ENCODE measurements at places on chromosomes 5 and 9.
A peak's percentile ranks its signal among the peaks of the same experiment; 100 is the strongest.

- DNase-seq, result no peak
These were observed 236.4 kb downstream of the LRRC70 start for GRCh38 chr5:62814991-62815390.

- no peak for DNase-seq
These were observed 45.8 kb downstream of the LRRTM2 start for GRCh38 chr5:138829341-138829740.

GRCh38 chr5:10409504-10409903, 32.2 kb upstream of the ROPN1L start:
- DNase-seq, result no peak

DNA sequence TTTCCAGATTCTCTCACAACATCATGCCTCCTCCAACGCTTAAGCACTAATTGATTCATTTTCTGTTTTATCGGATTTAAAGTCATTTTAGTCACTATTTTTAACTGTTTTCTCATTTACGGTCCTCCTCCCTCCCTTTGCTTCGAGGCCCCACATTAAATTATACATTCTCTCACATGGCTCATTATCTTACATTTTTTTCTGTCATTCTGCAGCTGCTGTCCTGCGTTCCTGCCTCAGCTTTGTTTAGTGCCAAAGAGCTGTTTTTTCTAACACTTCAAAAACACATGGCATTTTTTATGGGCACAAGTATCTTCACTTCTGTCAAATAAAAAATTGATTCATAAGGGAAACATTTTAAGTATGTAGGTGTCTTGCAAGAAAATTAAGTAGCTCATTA, 130.1 kb upstream of the FST start:
- DNase-seq, result no peak

- DNase-seq, result no peak
These were observed 67.2 kb upstream of the FCHO2 start for GRCh38 chr5:72888595-72888994.

DNA sequence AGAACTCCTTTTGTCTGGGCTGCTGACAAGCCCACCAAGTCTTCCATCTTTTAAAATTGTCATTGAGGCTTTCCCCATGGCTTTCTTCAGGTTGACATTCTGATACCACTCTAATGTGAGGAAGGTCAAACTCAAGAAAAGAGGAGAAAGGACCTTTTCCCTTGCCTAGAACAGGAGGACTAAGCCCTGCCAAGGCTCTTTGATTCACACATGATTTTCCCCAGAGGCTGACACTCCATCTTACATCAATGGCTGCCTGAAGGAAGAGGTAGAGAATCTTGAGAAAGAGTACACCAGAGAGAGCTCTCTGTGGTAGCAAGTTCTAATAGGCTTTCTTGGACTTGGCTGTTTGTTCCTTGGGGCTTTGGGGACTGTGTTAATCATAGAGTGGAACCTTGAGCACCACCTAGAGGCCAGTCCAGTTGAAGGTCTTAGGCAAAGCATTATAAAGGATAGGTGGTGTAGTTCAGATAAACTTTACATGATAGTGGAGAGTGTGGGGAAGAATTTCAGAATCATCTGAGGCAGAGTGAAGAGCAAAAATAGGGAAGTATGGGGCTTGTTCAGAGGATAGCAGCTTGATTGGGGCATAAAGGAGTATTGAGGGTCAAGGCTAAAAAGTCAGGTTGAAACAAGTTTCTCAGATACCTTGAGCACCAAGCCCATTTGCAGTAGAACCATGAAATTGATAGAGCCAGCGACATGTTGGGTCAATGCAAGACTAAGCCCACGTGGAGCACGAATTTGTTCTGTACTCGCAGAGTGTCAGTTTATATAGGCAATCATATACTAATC, 36.7 kb downstream of the NDFIP1 start:
- DNase-seq, result peak; percentile 60

GRCh38 chr5:867300-867870, 16.6 kb upstream of the ZDHHC11 start:
- DNase-seq, result no peak

- DNase-seq, result no peak
These were observed 100.9 kb upstream of the MSX2 start for GRCh38 chr5:174623433-174624019.

DNA sequence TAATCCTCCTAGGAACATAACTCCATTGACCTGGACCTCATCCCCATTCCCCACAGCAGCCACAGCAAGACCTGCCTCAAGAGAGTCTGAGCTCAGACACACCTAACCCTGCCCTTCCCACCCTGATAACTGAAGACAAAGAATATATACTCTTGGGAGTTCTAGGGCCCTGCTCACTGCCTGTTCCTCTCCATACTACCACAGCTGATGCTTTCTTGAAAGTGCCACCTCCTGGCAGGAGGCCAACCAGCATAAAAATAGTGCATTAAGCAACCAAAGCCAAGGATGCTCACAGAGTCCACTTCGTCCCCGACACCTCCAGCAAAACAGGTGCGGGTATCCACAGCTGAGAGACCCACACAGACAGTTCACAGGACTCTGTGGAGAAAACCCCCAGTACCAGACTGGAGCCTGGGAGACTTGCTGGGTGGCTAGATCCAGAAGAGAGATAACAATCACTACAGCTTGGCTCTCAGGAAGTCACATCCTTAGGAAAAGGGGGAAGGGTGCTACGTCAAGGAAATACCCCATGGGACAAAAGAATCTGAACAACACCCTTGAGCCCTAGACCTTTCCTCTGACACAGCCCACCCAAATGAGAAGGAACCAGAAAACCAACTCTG, 23.5 kb downstream of the FAM114A2 start:
- no peak for DNase-seq

GRCh38 chr5:6510132-6510531, 61.5 kb downstream of the UBE2QL1 start:
- DNase-seq, result no peak

DNA sequence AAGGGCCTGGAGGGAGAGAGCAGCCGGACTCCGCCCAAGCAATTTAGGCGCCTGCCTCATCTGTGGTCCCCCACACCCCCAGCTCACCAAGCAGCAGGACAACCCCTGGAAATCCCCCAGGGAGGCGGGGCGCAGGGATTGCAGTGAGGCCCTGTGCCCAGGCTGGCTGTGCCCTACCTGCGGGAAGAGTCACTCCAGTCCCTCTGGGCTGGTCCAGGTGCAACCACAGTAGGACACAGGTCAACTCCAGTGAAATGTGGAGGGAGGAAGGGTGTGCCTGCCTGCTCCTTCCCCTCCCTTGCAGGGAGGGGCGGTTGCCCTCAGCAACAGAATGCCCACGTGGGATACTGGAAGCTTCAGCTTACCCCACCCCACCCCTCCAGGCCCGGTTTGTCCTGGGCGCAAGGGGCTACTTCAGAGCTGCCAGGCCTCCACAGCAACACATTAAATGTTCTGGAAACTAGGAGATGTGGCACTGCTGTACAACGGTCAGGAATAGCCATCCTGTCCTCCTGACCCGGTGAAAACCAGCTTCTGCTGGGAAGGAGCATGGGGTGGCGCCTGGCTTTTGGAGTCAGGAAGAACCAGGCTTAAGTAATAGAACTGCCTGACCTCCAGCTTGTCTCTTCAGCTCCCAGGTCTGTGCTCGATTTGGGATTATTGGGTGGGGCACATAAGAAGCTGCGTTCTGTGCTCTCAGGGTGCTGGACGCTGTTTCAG, 22.5 kb downstream of the ABO start:
- DNase-seq, result no peak

DNA sequence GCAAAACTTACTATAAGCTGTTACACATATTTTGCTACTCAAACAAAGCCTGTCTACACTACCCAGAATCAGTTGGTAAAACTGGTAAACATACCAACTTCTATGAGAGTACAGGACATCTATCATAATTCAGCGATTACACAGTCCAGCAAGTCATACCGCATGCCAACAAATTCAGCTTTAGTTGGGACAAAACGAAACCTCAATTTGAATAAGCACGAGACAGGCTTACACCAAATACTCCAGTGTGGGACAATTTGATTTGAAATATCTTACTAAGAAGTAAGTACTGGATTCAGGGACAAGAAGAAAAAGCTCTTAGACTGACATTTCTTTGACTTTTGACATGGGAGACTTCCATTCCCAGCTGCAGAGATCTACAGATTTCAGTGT, 2.0 kb downstream of the NRG2 start:
- no peak for DNase-seq

GRCh38 chr9:73577848-73578247, 426.2 kb downstream of the ANXA1 start:
- no peak for DNase-seq

DNA sequence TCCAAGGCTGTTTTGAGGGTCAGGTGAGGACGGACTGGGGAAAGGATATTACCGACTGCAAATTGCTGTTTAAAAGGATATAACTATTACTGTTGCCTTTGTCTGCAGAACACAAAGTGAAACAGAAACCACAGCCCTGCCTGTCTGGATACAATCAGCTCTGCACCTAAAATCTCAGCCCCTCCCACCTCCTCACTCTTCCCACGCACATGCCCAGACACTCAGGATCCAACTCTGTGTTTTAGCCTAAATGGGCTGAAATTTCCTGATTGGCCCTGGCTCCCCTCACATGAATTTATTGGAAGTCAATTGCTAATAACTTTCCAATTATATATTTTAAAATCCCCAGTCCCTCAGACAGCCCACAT, 176.3 kb upstream of the PPP1R26 start:
- no peak for DNase-seq

- no peak for DNase-seq
These were observed 2.3 kb downstream of the IFNB1 start for GRCh38 chr9:21075484-21075883.

- DNase-seq, result no peak
These were observed 13.3 kb upstream of the FEM1C start for GRCh38 chr5:115557667-115558387.

GRCh38 chr5:134138416-134139376, 24.2 kb downstream of the TCF7 start:
- peak; percentile 41 for DNase-seq

- DNase-seq, result no peak
These were observed 585.5 kb upstream of the RGMB start for GRCh38 chr5:98187945-98188344.

GRCh38 chr9:37269221-37269620, 148.8 kb downstream of the ZCCHC7 start:
- no peak for DNase-seq

- peak; percentile 48 for DNase-seq
These were observed 82.2 kb upstream of the TLE1 start for GRCh38 chr9:81771571-81771970.

DNA sequence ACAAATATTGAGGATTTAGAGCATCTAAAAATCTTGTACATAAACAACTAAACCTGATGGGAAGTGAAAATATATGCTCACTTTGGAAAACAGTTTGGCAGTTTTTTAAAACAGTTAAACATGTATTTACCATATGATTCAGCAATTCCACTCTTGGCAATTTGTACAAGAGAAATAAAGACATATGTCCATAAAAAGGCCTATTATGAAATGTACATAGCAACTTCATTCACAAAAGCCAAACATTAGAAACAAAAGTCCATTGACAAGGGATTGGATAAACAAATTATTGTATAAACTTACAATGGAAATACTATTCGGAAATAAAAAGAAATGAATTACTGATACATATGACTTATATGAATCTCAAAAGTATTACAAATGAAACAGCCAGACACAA, 196.2 kb upstream of the SLC24A2 start:
- no peak for DNase-seq

DNA sequence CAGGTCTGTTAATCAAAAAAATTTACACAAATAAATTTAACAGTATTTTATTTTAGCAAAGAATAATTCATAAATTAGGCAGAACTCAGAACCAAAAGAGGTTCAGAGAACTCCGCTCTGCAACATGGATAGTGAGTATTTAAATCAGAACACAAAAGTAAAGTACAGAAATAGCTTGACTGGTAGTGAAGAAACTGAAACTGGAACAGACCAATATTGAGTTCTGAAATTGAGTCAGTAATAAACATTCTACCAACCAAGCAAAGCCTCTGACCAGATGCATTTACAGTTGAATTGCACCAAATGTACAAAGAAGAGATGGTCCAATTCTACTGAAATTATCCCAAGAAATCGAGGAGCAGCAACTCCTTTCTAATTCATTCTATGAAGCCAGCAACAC, 1542.8 kb downstream of the EFNA5 start:
- DNase-seq, result no peak

DNA sequence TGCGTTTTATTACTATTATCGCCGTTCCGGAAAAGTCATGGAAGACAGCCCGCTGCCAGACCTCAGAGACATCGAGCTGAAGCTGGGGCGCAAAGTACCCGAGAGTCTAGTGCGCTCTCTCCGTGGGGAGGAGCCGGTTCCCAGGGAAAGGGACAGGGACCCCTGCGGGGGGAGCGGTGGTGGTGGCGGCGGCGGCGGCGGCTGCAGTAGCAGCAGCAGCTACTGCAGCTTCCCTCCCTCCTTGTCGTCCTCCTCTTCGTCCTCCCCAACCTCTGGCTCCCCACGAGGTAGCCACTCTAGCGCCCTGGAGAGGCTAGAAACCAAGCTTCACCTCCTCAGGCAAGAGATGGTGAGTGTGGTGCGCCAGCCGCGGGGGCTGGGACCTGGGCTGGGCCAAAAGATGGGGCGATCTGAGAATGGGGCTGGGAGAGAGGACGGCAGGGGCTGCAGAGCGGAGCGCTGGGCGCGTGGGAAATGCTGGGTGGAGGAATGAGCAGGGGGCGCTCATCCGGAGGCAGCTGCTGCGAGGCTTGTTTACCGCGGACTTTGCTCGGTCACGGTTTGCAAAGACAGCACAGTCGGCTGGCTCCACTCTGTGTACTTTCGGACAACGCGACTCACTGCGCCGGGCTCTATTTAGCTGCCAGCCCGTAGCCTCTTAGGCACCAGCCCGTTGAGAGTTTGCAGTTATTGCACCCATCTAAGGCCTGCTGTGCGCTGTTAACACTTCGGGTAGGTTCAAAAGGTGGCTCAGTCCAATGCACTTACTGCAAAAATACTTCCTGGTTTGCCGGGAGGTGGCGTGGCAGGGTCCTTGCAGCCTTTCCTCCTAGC, 1.1 kb downstream of the LURAP1L start:
- DNase-seq, result peak; percentile 62

DNA sequence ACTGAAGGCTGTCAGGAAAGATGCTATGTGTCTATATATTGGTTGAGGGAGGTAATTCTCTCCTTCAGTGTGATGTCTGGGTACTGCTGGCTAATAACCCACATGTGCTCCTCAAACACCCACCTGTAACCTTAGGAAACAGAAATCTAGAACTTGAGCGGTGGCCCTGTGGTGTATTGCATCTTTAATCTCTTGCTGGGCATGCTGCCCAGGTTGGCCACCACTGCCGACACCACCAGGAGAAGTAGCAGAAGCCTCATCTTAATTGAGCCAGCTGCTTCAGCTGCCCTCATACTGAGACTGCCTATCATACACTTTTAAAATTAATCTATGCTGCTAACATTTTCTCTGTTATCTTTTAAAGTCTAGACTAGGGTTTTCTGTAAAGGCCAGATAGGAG, 103.5 kb upstream of the C5orf63 start:
- DNase-seq, result no peak

- DNase-seq, result no peak
These were observed 543.3 kb downstream of the RAB3C start for GRCh38 chr5:59126016-59126707.

- no peak for DNase-seq
These were observed 36.8 kb upstream of the SNX2 start for GRCh38 chr5:122738088-122738487.
